ENCODE measurements at places on chromosomes 5 and 9. TPM values are rescaled to one million over a fixed set of nuclear protein-coding genes. Genes with fewer than 3 reads are reported as not detected.

The ADAMTSL2 gene
- total RNA-seq = not detected

The RLN1 gene
- not detected for total RNA-seq

The PAEP gene
- total RNA-seq = 0.41 TPM

The CDH10 gene
- total RNA-seq = 0.10 TPM

The SLC4A9 gene
- total RNA-seq = 0.09 TPM

The SPOUT1 gene
- 38.3 TPM for total RNA-seq

The ELOVL7 gene
- total RNA-seq = 10.5 TPM

The GPX3 gene
- total RNA-seq = 22.8 TPM

The LPAR1 gene
- 17.9 TPM for total RNA-seq

The PDCD1LG2 gene
- total RNA-seq = 0.13 TPM

The ORM2 gene
- total RNA-seq = not detected

The ESM1 gene
- not detected for total RNA-seq

The URM1 gene
- total RNA-seq = 67.0 TPM

The SNAPC4 gene
- total RNA-seq = 10.3 TPM

The IFNA8 gene
- not detected for total RNA-seq

The SERF1A gene
- total RNA-seq = not detected
